ENCODE measurements at places on chromosomes 1 and 21.

DNA sequence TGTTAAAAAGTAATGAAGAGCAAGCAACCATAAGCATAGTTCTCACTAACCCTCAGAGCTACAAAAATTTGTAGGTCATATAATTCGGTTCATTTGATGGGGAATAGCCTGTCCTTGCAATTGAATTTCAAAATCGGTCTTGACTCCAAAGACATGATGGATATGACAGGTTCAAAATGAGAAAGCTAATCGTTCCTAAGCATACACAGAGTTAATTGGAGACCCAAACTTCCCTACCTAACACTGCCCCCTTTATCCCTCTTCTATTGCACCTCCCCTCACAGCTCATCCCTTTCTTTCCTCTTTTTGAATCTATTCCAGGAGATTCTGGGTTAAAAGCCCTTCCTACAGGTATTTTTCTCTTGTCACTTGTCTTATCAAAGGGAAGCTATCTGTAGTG lies 390.0 kb upstream of the PTBP2 start:
- no peak for DNase-seq

DNA sequence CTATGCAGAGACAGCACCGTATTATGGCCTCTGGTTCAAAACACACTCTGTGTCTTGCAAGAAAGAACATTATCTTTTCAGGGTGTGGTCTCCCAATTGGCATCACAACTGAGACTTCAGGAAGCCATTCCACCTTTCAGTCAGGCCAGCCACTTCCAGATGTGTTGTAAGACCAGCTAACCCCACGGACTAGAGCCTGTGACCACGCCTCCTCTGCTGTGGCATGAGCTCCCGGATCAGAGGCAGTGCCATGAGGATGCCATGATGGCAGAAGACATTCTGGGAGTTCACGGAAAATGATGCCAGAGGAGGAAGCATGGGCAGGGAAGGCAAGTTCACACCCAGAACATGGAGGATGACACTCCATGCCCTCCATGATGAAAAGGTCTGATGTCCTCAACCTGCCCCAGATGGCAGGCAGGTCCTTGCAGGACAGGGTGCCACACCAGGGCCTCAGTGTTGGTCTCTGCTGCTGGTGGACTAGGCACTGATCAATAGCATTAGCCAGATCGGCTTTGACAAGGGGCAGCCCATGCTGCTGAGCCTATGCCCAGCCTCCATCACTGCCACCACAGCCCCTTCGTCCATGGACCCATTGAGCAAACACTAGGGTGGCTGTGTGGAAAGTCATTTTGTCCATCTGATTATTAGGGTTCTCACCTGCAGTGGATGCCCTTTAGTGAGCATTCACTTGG lies 341.6 kb downstream of the MATN1 start:
- no peak for DNase-seq

DNA sequence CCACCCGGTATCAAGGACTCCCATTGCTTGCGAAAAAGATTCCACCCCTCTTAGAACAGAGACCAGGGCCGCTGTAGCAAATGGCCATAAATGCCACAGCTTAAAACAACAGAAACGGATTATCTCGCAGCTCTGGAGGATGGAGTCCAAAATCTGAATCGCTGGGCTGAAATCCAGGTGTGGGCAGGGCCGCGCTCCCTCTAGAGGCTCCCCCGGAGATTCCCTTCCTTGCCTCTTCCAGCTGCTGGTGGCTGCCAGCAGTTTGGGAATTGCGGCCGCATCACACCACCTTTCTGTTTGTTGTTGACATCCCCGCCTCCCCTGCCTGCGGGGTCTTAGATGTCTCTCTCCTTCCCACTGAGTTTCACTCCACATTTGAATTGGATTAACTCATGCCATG lies 15.6 kb downstream of the PDE9A start:
- DNase-seq, result no peak

- no peak for DNase-seq
Measured at GRCh38 chr1:208177656-208178055, 66.5 kb downstream of the PLXNA2 start.

Measured in NCI-H524 treated with DMSO at 0.1 percent for 48 hours (cell line).